ENCODE measurements at places on chromosomes 4 and X.

GRCh38 chrX:57906790-57907189 lies 3.5 kb downstream of the ZXDA start:
- DNase-seq = no peak

DNA sequence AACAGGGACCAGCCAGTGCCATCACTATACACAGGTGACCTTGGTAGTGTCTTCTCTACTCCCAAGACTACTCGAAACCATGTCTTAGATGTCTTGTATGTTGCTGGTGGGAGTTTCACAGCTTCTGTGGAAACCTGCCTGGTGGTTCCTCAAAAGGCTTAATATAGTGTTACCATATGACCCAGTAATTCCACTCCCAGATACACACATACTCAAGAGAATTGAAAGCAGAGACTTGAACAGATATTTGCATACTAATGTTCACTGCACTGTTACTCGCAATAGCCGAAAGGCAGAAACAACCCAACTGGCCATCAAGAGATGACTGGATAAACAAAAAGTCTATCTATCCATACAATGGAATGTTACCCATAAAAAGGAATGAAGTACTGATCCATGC lies 3.1 kb downstream of the TFDP3 start:
- no peak for DNase-seq

DNA sequence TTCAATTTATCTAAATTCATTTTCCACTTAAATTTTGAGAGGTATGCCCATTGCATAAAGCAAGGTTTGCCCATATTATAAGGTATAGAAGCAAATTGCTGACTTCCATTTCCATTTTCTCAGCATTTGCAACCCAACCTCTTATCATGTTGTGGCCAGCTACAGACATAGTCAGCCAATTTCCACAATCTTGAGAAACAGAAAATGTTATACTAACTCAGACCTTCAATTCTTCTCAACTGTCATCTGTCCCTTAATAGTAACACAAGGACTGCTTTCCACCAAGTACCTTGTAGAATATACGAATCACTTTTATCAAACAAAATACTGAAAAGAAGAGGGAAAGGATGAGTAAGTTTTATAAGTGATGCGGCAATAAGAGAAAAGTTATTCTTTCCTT lies 11.2 kb upstream of the GRIA3 start:
- no peak for DNase-seq

- no peak for DNase-seq
Measured at GRCh38 chr4:43718369-43718768, 730.2 kb downstream of the KCTD8 start.

GRCh38 chr4:81789741-81790399 lies 318.2 kb upstream of the RASGEF1B start:
- DNase-seq = no peak

DNA sequence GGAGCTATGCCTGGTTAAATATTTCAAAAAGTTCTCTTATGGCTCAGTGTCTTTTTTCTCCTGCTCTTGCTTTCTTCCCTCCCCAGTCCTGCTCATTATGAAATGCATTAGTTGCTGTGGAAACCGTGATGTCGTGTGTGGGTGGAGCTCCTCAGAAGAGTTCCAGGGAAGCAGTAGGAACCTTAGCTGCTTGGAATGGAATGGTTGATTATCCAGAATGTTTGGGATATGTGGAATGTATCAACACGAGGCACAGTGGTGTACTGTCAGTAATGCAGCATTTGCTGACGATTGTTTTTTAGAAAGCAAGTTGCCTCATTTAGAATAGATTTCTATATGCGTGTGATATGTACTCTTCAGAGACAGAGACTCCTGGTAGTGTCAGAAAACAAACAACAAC lies 333.2 kb downstream of the ARHGAP10 start:
- DNase-seq = no peak

DNA sequence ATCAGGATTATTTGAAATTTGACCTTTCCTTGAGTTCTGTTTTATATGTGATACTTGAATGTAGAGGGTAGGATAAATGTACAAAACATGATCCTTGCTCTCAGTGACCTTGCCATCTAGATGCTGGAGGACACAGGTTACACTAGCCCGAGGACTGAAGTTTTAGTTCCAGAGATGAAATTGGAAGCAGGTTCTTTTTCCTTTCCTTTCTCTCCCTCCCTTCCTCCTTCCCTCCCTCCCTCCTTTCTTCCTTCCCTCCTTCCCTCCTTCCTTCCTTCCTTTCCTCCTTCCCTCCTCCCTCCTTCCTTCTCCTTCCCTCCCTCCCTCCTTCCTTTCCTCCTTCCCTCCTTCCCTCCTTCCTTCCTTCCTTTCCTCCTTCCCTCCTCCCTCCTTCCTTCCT lies 54.3 kb downstream of the LRRC66 start:
- no peak for DNase-seq

GRCh38 chr4:139887376-139887802 lies 221.8 kb downstream of the MGST2 start:
- no peak for DNase-seq

GRCh38 chr4:26076000-26076587 lies 162.1 kb downstream of the SMIM20 start:
- DNase-seq = no peak

- no peak for DNase-seq
Measured at GRCh38 chr4:119028296-119028695, 107.3 kb upstream of the MYOZ2 start.

DNA sequence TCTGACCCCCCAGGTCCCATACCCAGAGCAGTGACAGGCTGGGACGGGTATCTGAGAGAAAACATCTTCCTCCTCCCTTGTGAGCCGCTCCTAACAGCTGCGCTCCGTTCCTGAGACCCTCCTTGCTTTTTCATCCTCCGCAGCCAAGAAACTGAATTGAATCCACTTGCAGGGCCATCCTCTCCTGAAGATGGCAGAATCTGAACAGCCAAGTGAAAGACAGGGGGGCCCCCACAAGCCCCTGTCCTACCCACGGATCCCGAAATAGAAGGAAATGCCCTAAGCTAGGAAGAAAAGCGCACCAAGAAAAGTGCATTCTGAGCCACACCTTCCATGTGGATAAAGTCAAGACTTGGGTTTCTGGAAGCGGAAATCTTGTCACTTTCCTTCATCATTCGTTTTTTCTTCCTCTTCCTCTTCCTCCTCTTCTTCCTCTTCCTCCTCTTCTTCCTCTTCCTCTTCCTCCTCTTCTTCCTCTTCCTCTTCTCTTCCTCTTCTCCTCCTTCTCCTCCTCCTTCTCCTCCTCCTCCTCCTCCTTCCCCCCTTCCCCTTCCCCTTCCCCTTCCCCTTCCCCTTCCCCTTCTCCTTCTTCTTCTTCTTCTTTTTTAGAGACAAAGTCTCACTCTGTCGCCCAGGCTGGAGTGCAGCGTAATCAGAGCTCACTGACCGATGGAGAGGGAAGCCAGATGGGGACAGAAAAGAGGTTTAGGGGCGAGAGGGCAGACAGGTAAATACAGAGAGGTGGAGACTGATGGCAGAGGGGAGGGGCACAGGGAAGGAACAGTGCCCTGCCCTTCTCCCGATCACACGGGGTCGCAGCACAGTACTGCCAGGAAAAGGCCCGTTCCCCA lies 86.0 kb upstream of the WWC2 start:
- DNase-seq = no peak

GRCh38 chrX:70554081-70554480 lies 109.4 kb downstream of the DLG3 start:
- no peak for DNase-seq

GRCh38 chr4:77209936-77210335 lies 52.9 kb downstream of the CCNG2 start:
- no peak for DNase-seq

DNA sequence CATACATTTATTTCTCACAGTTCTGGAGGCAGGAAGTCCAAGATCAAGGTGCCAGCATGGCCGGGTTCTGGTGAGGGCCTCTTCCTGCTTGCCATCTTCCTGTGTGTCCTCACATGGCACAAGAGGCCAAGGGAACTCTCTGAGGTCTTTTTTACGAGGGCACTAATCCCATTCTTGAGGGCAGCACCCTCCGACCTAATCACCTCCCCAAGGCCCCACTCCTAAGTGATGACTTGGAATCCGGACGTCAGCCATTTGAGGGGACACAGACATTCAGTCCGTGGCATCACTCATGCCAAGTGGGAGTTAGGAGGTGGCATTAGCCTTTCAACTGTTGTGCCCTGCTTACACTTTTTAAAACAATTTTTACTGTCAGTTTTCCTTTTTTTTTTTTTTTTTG lies 27.3 kb downstream of the MAN2B2 start:
- DNase-seq = no peak

DNA sequence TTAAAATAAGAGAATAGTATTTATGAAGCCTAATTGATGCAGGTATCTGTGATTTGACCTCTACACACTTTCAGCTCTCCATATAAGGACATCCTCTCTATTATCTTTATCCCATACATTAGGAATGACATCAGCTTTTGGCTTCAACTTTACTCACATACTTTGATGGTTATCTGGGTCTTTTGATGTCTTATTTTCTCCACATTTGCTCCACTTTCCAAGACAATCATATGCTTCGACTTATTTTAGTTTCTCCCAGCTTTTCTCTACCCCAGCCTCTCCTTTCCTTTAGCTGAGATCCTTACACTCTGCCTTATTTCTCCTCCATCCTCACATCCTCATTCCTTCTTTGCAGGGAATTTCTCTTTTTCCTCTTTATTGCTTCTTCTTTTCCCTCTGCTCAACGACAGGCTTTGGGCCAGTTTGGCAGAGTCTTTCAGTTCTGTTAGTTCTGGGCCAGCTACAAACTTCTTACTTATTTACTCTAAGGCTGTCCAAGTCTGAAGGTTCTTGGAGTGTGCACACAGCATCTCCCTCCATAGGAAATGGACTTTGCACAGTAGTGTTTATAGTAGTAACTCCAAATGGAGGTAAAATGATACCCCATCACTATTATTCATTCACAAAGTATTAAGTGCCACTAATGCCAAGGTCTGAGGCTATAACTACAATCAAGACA lies 50.5 kb downstream of the SLC4A4 start:
- no peak for DNase-seq

DNA sequence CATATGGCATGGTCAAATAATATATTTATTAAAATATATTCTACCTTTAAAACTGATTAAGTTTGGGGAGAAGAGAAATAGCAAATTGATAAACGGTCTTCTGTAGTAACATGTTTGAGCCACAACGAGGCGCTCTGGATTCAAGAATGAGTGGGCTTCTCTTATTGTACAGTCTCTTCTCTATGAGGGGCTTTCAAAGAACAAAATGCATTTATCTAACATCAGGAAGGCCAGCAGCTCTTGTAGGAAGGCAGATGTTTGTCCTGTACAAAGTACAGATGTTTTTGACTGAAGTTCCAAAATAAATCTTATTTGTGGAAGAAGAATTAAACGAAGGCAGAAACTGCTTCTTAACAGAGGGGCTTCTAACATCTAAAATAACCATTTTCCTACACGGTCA lies 153.6 kb downstream of the RASL11B start:
- no peak for DNase-seq

DNA sequence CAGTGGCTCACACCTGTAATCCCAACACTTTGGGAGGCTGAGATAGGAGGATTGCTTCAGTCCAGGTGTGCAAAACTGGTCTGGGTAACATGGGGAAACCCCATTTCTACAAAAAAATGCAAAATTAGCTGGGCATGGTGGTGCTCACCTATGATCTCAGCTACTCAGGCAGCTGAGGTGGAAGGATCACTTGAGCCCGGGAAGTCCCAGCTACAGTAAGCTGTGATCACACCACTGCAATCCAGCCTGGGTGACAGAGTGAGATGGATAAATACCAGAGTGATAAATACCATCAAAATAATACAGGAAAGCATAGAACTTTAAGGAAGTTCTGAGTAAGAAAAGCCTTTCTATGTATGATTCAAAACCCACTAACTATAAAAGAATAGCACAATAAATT lies 52.8 kb downstream of the LRBA start:
- no peak for DNase-seq

DNA sequence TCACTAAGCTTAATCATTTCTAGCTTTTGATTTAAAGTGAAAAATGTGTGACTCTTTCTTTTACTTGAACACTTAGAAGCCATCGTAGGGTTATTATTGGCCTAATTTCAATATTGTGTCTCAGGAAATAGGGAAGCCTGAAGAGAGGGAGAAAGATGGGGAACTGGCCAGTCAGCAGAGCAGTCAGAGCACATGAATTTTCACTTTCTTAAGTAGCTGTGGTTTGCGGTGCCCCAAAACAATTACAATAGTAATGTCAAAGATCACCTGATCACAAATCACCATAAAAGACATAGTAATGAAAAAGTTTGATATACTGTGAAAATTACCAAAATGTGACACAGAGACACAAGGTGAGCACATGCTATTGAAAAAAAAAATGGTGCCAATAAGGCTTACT lies 45.5 kb downstream of the CENPC start:
- no peak for DNase-seq

- no peak for DNase-seq
Measured at GRCh38 chr4:41319553-41319952, 62.8 kb downstream of the UCHL1 start.

DNA sequence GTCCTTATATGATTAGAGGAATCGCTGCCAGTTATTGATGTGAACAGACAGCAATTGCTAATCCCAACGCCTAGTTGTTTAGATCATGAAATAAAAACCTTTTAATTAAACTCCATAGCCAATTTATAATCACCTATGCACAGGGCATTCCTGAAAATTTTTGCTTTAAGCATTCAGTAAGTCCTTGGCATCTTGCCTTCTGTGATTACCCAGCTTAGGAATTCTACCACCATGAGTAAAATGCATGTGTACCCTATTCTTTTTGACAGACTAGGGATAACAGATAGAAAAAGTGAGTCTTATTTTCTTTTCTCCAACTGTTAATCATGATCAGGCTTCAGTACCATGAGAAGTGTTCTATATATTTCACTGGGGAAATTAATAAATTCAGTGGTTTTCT lies 995.3 kb upstream of the GRIA3 start:
- DNase-seq = no peak

DNA sequence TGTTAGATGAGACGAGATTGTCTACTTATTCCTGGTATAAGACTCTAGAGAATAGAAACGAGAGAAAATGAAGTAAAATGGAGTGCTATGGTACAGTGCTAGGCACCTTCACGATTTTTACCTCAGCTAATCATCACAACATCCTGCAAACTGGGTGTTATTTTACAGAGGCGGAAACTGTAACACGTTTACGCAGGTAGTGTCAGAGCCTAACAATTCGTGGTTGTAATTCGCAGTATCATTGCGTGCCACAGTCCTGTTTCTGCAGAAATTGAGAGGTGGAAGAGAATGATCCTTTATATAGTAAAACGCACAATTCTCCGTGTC lies 383 bp upstream of the TBC1D19 start:
- no peak for DNase-seq

- no peak for DNase-seq
Measured at GRCh38 chrX:50700921-50701320, 113.1 kb downstream of the SHROOM4 start.
